ENCODE measurements at places on chromosomes 6 and 20.

DNA sequence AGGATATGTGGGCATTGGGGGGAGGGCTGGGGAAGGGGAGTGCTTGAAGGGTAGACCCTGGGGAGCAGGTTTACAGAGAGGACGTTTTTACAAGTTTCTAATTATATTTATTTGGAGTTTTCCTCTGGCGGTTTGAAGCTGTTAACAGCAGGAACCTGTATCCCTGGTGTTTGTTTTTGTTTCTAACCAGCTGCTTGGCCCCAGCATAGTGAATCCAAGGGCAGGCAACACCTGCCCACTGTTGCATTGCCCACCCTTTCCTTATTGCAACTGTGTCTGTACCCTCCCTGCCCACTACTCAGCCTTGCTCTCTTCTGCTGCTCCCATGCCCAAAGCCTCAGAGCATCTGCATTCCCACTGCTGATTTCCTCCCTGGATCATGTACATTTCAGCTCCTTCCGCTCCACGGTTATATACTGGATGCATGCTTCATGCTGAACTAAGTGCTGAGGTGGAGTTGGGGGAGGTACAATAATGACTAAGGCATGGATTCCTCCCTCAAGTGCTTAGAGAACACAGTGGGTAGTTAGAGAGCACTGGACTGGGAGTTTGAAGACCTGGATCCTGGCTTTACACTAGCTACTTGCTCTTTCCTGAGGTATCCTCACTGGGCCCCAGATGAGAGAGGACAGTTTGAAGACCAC lies 6.0 kb downstream of the SCUBE3 start:
- no peak for DNase-seq

DNA sequence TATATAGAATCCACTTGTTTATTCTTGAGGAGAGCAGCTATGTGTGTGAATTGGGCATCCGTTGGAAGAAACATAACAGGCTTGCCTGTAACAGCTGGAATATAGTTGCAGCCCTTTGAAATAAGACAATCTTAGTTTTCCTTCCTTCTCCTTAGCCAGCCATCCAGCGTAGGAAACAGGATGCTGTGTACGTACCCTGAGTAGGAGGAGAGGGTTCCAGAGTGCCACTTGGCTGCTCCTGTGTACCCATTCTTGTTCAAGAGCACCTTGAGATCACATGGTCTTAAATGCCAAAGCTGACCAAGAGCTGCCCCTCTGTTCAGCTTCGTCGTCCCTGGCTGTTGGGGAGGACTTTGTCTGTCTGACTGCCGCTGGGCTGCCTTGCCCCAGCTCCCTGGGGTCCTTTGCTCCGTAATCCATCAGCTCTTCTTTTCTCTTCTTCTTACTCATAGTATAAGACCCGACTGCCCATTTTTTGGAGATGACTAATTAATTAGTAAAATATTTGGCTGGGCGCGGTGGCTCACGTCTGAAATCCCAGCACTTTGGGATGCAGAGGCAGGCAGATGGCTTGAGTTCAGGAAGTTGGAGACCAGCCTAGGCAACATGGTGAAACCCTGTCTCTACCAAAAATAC lies 49.0 kb downstream of the RREB1 start:
- no peak for DNase-seq

DNA sequence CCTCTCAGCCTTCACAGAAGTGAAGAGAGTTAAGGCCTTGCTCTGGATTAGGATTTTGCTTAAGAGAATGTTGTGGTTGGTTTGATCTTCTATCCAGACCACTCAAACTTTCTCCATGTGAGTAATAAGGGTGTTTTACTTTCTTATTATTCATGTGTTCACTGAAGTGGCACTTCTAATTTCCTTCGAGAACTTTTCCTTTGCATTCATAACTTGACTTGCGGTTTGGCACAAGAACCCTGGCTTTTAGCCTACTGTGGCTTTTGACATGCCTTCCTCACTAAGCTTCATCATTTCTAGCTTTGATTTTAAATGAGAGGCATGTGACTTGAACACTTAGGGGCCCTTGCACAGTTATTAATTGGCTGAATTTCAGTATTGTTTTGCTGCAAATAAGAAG lies 166.1 kb upstream of the OPRM1 start:
- no peak for DNase-seq

DNA sequence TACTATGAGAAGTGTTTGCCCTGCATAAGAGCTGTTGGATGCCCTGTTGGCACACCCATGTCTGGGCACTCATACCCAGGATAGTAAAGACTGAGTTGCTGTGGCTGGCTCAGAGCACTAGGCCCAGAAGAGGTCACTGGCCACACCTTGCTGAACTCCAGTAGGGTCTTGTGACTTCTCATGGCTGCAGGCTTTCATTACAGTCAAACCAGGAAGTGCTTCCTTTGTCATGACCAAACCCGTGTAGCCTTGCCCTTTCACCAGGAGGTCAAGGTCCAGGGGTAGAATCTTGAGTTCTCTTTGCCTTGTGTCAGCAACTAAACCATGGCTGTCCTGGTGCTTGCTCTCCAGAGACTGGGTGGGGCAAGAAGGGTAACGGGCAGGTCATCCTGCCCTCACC lies 49.5 kb downstream of the CD164 start:
- DNase-seq = no peak

DNA sequence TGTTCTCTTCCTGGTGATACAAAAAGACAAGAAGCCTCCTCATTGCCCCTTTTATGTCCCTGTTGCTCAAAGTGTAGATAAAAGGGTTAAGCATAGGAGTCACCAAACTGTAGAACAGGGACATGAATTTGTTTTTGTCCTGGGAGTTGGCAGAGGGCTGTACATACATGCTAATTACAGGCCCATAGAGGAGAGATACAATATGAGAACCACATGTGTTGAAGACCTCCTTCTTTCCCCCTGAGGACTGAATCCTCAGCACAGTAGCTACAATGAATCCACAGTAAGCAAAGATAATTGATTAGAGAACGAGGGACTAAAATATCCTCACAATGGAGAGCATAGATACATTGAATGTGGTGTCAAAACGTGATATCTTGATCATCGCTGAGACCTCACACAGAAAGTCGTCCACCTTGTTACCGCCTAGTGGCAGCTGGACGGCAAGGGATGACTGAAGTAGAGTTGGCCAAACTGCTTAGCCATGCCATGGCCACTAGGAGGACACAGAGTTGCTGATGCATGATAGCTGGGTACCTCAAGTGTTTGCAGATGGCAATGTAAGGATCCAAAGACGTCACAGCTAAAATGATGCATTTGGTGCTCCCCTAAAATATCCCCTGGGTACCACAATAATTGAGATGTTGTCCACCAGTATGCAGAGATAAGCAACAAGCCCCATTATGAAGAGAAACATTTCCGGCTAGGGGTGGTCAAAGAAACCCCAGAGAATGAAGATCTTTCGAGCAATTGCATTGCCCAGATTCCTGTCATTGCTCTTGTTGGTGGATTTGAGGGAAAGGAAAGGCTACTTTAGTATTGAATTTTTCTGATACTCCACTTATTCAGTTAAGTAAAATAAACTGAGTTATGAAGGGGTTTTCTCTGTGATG lies 15.0 kb downstream of the OR2B3 start:
- DNase-seq = no peak

DNA sequence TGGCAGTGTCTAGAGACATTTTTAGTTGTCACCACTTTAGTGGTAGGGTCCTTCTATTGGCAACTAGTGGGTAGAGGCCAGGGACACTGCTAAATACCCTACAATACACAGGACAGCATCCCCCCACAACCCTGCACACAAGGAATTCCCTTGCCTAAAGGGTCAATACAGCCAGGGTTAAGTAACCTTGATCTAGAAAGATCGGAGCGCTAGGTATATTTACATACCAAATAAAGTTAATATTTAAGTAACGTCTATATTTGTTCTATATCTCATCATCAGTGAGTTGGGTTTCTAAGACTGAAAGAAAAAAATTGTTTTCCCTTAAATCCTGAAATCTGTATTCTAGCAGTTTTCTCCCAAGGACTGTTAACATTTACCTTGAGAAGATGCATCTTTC lies 16.1 kb downstream of the BFSP1 start:
- DNase-seq = no peak

GRCh38 chr20:59458645-59459044 lies 145.7 kb upstream of the PHACTR3 start:
- no peak for DNase-seq

DNA sequence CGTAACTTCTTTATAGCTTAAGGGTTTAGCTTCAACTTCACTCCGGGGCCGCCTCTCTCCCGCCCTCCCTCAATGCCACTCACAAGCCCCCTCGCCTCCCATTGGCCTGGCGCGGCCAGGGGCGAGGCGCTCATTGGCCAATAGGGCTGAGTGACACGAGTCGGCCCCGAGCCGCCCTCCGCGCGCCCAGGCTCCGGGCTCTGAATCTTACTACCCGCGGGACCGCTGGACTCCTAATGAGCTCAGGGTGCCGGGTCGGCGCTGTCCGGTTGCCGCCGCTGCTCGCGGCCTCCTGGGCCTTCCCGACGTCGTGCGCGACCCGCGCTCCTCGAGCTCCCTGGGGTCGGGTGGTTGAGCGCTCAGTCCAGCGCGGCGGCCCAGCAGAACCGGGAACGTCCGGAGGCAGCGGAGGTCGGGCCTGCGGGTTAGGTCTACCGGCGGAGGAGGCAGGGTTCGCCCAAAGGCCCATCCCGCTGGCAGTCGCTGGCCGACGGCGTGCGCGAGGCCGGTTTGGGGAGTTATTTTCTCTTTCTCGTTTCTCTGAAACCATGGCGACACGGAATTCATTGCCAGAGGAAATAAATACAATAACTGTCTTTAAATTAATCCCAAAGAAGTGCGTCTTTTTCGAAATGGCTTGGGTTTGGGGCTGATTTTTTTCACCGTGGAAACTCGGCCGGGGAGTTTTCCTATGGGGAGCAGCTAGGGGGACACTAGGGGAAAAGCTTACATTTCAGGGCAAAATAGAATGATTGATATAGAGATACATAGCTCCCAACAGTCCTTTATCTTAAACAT lies at the start of gene SIM1:
TSS of gene SIM1 (minus strand) at position 19 of the 798 bp plus-strand sequence. CDS start 1,453 bp downstream, outside the sequence.
- DNase-seq = no peak

GRCh38 chr20:13756551-13756950 lies 28.2 kb downstream of the ESF1 start:
- DNase-seq = no peak

- no peak for DNase-seq
These were observed 448 bp upstream of the RIN2 start for GRCh38 chr20:19757487-19758132.

DNA sequence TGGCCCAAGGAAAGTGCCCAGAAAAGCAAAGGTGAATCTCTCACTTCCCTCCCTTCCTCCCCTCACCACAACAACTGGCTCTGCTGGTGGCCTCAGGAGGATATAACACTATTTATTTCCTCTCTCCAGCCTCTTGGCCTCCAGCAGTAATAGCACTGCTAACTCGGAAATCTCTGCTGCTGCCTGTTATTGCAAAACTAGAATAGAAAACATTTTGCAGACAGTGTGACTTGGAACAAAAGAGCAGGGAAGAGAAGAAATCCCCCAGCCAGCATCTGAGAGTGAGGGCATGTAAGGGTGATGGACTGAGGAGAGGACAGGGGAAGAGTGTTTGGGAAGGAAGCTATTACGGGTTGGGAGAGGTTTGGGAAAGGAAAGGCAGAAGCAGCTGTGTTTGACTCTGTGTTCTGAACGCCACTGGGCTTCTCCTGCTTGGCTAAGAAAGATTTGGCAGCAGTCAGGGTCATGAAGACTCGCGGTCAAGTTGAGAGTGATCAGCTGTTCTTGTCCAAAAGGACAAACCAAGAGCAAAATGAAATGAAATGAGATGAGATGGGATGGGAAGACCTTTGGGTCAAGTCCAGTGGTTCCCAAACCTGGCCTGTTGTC lies 81.0 kb upstream of the SNX9 start:
- DNase-seq = no peak

- DNase-seq = no peak
These were observed 25.6 kb downstream of the HLA-G start for GRCh38 chr6:29853245-29853644.

DNA sequence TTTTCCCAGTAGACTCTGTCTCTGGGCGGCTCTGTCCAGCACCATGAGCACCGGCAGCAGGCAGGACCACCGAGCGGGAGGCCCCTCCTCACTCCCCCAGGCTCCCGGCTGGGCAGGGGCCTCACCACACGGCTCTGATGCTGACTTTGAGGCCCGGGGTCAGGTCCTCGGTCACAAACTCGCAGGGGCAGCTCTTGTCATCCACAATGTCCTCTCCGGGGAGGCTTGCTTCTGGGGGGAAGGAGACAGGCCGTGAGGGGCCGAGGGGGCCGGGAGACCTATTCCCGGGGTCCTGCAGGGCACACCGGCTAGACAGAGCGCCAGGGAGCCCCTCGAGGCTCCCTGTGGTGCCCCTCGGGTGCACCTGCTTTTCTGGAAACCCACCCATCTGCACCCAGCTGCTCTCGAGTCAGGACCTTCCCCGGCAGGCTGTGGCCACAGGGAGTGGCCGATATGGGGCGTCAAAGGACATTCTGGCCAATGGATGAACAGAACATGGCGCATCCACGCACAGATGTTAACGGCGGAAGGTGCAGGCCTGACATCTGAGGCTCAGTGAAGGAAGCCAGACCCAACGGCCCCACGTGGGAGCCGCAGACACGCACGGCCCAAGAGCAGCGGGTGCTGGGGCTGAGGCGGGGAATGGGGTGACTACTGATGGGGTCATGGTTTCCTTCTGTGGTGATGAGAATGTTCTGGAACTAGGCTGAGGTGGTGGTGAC lies 53.0 kb upstream of the CHRNA4 start:
- DNase-seq = no peak

GRCh38 chr20:24698706-24699206 lies 229.3 kb downstream of the SYNDIG1 start:
- no peak for DNase-seq

DNA sequence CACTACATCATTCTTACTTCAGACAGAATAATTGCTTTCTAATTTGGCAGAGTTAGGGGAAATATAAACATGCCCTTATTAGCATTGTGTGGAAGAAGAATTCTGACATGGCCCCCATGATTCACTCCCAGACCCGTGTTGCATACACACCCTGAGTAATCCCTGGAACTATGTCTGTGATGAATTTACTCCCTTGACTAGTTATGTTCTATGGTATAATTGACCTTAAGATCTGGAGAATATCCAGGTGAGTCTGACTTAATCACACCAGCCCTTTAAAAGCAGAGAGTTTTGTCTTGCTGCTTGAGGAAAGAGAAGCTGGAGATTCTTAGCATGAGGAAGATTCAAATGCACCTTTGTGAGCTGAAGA lies 262.9 kb downstream of the SOX4 start:
- no peak for DNase-seq

DNA sequence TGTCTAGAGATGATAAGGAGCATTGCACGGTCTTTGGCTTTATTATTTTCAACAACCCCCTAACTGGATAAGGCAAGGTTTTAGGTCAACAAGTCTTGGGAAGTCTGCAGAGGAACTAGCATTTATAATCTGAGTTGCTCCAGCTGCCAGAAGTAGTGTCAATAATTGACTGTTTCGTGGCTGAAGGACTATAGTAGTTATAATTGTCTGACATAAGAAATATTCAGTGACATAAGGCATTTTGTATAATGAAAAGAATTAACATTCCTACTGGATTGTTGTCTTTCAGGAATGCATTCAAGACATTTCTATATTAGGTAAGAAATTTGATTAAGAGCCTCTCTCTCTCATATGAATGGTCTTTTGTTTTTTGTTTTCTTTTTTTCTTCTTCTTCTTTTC lies 136.9 kb upstream of the SGK1 start:
- no peak for DNase-seq
